ENCODE measurements at places on chromosomes 3 and 15.

DNA sequence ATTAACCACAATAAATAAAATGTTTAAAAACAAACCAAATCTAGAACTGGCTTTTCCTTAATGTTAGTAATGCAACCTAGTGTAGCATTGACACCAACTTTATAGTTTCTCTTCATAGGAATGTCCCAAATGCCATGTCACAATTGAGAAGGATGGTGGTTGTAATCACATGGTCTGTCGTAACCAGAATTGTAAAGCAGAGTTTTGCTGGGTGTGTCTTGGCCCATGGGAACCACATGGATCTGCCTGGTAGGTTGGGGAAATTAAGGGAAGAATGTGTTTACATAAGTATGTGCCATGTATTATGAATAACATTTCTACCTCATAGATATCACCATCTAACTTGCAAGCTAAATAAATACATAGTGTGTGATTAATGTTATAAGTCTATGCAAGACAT lies 84.4 kb upstream of the GOLGA6B start:
- DNase-seq, result no peak

DNA sequence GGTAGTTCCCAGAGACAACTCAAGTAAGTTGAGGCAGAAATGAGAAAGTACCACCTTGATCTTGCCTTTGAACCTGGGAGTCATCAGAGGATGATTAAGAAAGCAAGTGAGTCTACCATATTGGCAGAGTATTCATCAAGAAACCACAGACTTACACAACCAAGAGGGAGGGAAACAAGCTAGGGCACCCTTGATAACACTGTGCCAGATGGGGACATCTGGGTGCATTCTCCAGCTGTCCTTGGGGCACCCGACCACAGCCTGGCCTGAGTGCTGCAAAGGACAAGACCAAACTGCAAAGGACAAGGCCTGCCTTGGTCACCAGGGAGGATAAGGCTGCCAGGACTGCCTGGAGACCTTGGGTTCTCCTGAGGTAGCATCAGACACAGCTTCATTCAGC lies 553.6 kb downstream of the EPHB1 start:
- DNase-seq, result no peak

GRCh38 chr3:53795789-53796560 lies 50.2 kb downstream of the CHDH start:
- DNase-seq, result no peak

- DNase-seq, result no peak
These were observed 39.0 kb downstream of the GPR160 start for GRCh38 chr3:170076715-170077238.

DNA sequence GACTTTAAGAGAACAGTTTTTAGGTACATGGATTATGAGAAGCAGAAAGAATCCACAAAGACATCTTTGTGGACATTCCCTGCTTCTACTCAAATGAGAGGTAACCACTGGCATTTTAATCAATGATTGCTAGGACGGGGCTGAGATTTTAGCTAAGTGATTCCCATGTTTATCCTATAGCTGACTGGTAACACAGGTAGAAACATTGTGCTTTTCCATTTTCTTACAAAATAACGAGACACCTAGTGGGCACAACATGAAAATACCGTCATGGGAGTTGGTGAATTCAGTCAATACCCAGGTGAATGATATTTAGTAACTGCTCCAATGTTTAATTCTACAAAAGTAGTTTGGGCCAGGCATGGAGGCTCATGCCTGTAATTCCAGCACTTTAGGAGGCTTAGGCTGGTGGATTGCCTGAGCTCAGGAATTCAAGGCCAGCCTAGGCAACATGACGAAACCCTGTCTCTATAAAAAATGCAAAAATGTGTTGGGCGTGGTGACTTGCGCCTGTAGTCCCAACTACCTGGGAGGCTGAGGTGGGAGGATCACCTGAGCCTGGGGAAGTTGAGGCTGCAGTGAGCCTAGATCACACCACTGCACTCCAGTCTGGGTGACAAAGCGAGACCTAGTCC lies 37.2 kb upstream of the DENND4A start:
- DNase-seq, result no peak
